ENCODE measurements at places on chromosomes 5 and 9. TPM values are rescaled to one million over a fixed set of nuclear protein-coding genes. Genes with fewer than 3 reads are reported as not detected.

DNA sequence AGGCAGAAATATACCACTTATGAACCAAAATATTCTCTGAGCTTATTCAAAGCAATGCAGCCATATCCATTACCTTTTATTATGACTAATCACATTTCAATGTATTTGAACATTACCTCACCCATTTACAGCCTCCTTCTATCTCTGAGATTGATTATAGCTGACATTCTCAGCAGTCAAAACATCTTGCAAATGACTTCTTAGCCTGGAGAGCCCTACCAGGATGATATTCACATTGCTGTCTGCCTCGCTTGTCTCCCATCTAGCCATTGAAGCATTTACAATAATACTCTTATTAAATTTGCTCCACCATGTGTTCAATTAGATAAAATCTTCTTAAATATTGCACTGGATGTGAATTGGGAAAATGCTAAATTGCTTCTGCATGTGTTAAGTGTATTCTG lies 1879.9 kb upstream of the ACO1 start:
- peak; percentile 2 for DNase-seq

DNA sequence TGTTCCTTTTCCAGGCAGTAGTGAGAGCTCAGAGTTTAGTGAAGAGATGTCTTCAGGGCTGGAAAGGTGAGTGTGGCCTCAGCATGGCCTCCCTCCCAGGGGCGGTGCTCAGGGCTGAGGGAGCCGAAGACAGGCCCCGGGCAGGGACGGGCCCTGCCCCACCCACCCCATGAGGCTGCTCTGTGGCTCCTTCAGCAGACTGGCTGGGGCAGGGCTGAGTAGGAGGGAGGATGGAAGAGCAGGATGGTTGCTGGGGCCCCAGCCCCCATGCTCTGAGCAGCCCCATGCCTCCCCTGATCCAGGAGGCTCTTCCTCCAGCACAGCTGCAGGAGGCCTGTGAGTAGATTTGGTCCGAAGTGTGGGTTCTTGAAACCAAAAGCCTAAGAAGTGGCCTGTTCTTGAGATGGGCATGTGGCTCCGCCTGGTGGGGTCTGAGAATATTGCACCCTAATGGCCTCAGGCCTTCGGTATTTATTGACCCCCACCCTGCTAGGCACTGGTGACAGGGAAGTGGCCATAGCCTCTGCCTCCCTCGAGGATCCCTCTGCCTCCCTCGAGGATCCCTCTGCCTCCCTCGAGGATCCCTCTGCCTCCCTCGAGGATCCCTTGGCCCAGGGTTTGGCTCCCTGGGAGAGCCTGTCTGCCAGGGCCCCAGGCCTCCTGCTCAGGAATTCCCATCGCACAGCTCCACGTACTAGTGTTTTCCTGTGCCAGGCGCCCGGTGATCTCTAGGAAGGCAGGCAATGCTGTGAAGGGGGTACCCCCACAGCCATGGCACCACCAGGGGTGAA lies 65.4 kb upstream of the GARNL3 start:
- peak; percentile 39 for DNase-seq

- DNase-seq, result no peak
Measured at GRCh38 chr9:34121996-34122395, 4.5 kb downstream of the DCAF12 start.

The BAAT gene
- 8.9 TPM for total RNA-seq

DNA sequence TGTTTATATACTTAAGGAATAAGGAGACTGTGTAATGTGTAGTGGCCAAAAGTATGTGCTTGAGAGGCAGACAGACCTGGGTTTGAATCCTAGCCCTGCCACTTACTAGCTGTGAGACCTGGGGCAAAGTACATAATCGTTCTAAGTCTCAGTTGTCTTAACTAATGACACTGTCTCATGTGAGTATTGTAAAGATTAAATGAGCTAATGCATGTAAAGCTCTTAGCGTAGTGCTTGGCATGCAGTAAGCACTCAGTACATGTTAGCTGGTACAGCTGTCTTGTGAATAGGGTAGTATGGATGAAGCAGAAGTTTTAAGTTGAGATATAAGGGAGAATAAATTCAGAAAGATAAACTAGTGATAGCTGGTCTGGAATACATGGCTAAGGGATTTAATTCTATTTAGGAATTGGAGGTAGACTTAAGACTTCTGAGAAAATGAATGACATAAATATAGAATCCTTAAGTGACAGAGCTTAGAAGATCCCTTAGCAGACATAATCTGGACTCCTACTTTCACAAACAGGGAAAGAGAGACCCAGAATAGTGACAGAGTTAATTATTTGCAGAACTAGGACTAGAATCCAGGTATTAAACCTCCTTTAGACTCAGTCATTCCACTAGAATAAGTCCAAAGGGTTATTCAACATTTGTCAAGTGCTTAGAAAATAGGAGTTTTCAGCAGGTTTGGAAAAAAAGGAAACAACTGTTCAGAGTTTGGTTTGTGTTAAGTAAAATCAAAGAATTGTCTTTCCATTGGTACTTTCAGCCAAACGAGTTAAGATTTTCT lies 13.1 kb downstream of the GPR21 start:
- no peak for DNase-seq

DNA sequence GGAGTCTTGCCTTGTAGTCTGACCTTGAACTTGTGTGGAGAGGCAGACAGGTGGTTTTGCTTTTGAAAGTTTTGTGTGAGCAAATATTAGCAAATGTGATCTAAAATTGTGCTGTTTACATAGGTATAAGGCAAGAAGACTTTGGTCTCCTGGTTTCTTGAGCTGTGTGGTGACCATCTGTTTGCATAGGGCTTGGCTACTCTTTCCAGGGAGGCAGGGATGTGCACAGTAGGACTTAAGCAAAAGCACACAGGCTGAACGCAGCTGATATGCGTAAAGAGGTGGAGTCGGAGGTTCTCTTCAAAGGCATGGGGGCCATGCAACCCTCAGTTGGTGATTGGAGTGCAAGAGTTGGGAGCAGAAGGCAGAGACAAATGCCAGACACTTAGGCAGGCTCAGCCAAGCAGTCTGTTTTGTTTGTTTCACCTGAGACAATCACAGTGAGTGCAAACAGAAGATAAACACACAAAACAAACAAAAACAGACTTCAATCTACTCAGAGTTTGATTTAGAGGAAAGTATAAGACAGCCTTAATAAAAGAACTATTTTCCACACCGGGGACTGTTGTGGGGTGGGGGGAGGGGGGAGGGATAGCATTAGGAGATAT lies 744.2 kb downstream of the MTRR start:
- no peak for DNase-seq

GRCh38 chr5:67021521-67021920 lies 175.1 kb downstream of the CD180 start:
- no peak for DNase-seq

GRCh38 chr5:148186248-148187003 lies 16.4 kb upstream of the SPINK6 start:
- DNase-seq, result peak; percentile 81

GRCh38 chr5:126503602-126504104 lies 80.4 kb downstream of the GRAMD2B start:
- peak; percentile 38 for DNase-seq

- no peak for DNase-seq
Measured at GRCh38 chr5:15236911-15237508, 263.0 kb upstream of the FBXL7 start.

- no peak for DNase-seq
Measured at GRCh38 chr9:129736334-129736733, 16.5 kb downstream of the PTGES start.

DNA sequence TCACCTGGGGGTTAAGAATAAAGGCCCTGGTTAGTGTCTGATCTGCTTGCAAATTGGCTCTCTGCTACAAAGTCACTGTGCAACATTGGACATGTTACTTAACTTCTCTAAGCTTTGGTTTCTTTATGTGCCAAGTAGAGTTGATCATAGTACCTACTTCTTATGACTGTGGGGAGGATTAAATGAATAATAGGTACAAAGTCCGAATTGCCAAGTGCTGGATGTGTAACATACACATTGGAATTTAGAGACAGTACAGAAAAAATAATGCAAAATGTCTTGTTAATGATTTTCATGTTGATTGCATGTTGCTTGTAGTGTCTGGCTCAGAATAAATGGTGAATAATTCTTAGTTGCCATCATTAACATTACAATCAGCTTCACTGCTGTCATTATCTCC lies 2.2 kb downstream of the DOCK8 start:
- DNase-seq, result no peak

GRCh38 chr9:12956805-12957204 lies 182.0 kb downstream of the LURAP1L start:
- DNase-seq, result no peak

The EGFL7 gene
- total RNA-seq, result 15.5 TPM

The KCNV2 gene
- total RNA-seq, result not detected

- peak; percentile 97 for DNase-seq
Measured at GRCh38 chr5:31987985-31988710, 186.0 kb downstream of the GOLPH3 start.

The PHF24 gene
- 0.16 TPM for total RNA-seq

The KYAT1 gene
- 10.1 TPM for total RNA-seq

The CD180 gene
- total RNA-seq, result not detected

GRCh38 chr9:95103281-95103771 lies 214.2 kb downstream of the FANCC start:
- DNase-seq, result no peak

DNA sequence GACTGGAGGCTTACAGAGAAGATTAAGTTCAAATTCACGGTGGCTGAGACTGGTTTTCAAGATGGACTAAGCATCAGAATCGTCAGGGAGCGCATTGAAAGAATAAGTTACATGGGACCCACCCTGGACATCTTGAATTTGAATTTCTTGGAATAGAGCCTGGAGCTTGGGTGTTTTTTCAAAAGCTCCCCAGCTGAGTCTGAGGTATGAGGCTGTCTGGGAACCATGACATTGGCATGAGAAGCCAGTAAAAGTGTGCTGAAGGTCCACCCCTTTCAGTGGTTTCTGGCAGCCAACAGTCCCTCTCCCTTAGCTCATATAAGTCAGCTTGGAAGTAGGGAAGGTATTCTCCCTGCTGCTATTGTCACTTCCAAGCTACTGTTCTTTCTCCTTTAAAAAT lies 97.8 kb downstream of the MAST4 start:
- DNase-seq, result peak; percentile 31

DNA sequence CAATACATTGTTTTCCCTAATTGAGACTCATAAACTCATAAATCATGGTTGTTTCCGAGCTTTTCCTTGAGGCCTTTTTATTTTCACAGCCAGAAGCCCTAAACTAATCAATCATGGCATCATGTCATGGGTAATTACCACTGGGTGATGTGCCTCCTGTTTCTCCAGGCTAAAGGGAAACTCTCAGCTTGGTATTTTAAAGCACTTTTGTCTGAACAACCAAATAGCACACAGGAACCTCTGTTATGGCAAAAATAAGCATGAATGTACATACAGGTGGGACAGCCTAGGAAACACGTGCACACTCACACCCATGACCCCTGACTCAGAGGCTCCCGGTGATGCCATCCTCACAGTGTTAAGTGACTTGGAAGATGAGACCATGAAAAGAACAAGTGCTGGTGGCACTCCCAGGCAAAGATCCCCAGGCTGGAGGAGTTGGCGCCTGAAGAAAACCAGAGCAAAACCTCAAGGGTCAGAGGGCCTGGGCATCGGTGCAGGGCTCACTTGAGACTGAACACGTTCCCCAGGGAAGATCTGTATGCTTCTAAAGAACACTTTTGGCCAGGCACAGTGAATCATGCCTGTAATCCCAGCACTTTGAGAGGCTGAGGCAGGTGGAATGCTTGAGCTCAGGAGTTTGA lies 154.3 kb downstream of the ROR2 start:
- no peak for DNase-seq

DNA sequence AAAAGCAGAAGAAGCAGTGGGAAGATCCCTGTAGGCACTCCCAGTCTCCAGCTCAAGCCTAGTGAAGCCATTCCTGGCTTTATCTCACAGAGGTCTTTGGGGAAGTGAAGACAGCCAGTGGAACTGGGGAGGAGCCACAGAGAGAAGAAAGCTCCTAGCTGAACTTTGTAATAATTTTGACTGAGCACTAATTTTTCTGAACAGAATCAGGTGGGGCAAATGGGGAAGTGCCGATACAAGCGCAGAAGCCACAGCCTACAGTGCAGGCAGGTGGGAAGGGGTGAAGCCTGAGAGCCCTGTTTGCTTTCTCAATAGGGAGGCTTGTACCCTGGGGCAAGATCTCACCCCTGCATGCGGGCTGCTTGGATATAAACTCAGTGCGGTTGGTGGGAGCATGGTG lies 48.4 kb upstream of the SNAPC3 start:
- DNase-seq, result no peak

The TSPAN17 gene
- total RNA-seq, result 56.5 TPM

- DNase-seq, result no peak
Measured at GRCh38 chr5:60350794-60351193, 349.2 kb downstream of the DEPDC1B start.

Measured in astrocyte (in vitro differentiated cells and primary cell).